ENCODE measurements at places on chromosomes 2 and 18. TPM values are rescaled to one million over a fixed set of nuclear protein-coding genes. Genes with fewer than 3 reads are reported as not detected.

GRCh38 chr18:69400253-69400975 lies at the start of gene DOK6:
TSS of gene DOK6 (plus strand) at chr18:69400888.
- peak; percentile 80 for DNase-seq

The SPATA3 gene
- not detected for total RNA-seq

DNA sequence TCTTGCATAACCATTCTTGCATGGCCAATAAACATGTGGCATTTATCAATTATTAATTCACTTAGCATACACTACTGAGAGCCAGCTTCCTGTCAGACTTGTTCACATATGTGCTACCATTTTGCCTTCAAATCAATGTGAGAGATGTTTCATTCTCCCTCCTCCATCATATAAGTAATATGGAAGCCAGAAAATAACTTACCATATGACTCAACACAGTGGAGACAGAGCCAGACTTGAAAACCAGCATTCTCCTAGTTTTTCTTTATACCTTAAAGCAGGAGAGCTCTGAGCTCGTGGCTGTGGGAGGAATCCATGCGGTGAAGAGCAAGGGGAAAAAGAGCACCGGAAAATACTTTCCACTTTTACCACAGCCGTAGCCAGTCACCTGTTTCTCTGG lies 215.0 kb upstream of the LRATD1 start:
- DNase-seq: no peak

DNA sequence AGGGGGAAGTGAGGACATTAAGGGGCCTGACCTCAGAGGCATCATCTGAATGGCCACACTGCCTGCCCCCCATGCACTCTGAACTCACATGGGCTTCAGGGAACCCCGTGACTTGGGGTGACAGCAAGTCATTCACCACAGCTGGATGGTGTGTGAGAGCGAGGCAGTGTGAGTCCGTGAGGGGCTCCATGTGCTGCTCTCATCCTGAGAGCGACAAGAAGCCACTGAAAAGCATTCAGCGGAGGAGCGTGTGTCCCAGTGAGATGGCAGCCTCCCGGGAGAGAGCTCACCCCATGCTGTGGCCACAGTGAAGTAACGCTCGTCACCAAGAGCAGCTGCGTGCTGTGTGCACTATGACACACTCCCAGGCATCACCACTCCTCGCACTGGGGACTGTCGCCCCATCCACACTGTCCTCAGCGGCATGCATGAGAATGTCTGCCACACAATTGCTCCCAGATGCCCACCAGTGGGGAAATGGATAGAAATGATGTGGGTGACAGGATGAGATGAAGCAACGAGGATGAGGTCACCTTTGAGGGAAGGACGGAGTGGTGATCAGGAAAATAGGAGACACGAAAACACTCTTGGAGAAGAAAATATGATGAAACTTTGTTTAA lies 213.0 kb upstream of the RAB6C start:
- no peak for DNase-seq

The NAT8 gene
- not detected for total RNA-seq

DNA sequence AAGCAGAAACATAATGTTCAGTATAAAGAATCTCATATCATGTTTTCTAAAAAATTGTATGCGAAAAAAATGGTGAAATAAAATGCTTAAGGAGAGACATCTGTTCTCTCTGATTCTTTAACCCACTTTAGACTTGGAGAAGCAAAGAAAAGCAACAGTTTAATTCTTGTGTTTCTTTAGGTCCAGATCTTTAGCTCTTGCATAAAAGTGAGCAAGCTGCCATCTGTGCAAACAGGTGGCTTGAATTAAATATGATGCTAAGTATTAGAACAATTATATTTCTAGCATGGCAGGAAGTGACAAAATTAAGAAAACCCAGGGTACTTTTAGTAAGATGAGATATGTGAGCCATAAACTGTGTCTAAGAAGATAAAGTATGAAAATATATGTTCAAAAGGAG lies 1038.3 kb downstream of the DPP10 start:
- no peak for DNase-seq

DNA sequence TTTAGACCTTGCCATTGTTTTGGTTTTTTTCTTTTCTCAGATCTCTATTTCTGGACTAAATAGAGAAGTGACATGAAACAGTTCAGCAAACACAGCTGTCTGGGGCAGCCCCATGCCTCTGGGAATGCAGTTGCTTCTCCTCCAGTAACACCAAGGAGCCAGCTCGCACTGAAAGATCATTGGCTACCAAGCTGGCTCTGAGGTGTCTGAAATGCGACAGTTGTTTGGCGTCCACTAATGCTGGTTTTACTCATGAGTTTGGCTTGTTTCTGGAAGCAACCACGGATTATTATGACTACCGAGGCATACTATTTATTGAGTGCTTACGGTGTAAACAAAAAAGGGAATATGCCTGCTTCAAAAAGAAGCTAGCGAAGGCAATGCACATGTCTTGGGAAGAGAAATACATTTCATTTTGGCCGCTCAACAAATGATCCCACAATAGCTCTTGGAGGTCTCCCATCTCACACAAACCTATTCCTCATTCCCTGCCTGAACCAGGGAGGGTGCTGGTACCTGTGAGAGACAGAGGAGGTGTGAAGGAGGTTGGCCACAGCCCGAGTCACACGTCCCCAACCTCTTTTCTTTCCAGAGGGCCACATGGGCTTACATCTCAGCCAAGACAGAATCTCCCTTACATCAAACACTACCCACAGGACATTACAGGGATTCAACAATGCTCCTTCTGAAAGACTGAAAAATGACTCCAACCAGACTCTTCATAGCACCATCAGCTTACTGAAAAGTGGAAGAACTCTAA lies 37.5 kb upstream of the NEB start:
- DNase-seq: no peak

DNA sequence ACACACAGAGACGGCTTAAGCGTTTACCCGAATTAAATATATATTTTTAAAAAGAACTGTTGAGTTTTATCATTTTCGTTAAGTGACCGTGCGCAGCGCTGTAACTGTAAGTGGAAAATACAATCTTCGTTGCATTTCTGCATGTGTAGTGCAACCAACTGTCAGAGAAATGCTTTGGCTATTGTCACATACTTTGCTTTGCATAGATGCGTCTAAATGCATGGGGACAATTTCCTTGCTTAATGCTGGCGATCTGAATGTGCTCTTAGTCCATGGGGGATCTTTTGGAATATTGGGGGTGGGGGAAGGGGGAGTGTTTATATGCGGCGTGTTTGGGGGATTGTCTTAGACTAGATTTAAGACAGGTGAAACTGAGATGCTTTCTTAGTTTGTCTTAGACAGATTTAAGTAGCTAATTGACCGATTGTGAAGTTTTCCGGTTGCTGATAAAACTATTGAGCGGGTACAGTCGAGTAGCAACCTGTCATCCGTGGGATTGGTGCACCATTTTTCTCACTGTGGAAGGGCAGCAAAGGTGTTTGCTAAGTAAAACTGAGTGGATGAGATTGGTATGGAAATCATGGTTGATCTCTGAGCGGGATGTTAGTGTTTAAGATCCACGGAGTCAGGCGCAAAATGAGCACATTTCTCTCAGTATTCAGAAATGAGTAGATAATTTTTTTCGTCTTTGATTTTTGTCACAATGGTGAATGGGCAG lies 476 bp downstream of the VSNL1 start:
- no peak for DNase-seq

- DNase-seq: no peak
Observed at GRCh38 chr2:65574993-65575392, 142.6 kb upstream of the SPRED2 start.

The MEIS1 gene
- 40.1 TPM for total RNA-seq

The MTCL1 gene
- 7.0 TPM for total RNA-seq

The FNDC4 gene
- total RNA-seq: 2.9 TPM

The NGEF gene
- total RNA-seq: 0.51 TPM

- no peak for DNase-seq
Observed at GRCh38 chr18:26208977-26209376, 17.3 kb upstream of the TAF4B start.

DNA sequence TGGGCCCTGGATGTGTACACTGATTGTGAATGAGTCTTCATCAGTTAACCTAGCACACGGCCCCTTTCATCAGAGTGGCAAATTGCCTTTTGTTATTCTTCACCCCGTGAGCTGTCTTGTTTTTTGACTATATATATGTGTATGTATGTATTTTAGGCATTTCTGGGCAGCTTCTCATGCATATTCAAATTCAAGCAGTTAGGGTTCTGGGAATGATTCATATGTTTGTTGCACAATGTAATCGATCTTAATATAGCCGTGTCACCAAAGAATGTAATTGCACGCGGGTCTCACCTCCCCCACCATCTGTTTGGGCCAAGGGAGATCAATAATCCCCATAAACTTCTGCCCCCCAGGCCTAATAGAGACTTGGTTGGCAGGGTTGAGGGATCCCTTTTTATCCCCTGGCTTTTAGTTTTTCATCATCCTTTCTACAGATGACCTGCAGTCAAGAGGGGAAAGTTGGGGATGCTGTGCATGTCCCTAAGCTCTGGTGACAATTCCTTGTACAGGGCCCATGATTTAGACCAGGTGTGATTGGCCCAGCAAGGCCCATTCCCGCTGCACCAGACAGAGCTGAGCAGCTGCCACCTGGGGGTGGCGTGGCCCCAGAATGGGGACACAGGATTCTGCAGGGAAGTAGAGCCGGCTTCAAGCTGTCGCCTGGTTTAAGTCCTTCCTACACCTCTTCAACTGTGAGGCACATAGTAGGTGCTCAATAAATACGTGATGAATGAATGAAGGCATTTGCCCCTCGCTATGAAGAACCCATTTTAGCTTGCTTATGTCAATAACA lies 19.2 kb downstream of the KCNF1 start:
- DNase-seq: no peak

DNA sequence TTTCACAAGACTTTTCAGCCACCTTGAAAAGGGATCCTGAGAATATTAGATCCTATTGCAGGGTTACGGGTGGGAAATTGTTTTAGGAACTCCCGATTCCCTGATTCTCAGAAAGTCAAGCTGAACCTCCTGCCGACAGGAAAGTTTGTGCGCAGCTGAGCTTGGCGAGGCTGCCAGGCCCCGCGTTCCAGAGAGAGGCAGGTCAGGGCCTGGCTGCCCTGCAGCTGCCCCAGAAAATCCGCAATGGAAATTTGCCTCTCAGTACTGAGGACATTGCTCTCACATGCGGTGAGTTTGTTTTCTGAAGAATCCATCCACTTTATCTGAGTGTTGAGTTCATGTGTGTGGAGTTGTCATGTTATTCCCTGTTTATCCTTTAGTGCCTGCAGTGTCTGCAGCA lies 144.2 kb downstream of the RTP5 start:
- no peak for DNase-seq

Measured in Right ventricle myocardium inferior (tissue), 1 donor.